ENCODE measurements at places on chromosomes 13 and 19.
A peak's percentile ranks its signal among the peaks of the same experiment; 100 is the strongest.

- DNase-seq, result no peak
These were observed 237.0 kb downstream of the LACC1 start for GRCh38 chr13:44116562-44117332.

GRCh38 chr19:39402346-39403300 is 4.0 kb upstream of the ZFP36 start:
- DNase-seq, result peak; percentile 72

- DNase-seq, result no peak
These were observed 49.1 kb upstream of the UBAC2 start for GRCh38 chr13:99151516-99151915.

DNA sequence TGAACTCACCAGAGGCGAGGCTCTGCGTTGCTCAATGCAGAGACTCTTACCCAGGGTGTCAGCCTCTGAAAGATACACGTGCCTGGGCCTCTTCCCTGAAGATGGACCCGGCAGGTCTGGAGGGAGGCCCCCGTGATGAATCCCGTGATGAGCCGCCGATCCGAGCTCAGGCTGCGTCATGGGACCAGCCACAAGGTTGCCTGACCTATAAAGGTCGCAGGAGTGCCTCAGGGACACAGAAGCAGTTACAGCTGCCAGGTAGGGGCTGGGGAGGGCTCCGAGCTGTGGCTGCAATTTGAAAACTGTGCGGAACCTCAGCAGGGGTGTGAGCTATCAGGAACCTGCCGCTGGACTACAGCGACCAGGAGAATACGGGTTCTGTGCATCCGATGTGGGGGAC is 10.5 kb upstream of the ATP11A start:
- no peak for DNase-seq

DNA sequence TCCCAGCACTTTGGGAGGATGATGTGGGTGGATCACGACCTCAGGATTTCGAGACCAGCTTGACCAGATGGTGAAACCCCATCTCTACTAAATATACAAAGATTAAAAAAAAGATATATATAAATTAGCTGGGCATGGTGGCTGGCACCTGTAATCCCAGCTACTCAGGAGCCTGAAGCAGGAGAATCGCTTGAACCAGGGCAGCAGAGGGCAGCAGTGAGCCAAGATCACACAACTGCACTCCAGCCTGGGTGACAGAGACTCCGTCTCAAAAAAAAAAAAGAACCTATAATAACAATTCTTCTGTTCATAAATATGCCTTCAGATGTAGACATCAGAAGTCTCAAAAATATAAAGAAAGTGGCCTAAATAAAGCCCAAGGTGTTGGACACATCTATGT is 7.6 kb downstream of the ZNF737 start:
- DNase-seq, result no peak

- DNase-seq, result no peak
These were observed 1015.5 kb upstream of the MIR17HG start for GRCh38 chr13:90331974-90332373.

GRCh38 chr19:47210689-47211316 is 20.2 kb downstream of the BBC3 start:
- peak; percentile 62 for DNase-seq

GRCh38 chr13:40787062-40787461 is 2.3 kb upstream of the SLC25A15 start:
- no peak for DNase-seq

DNA sequence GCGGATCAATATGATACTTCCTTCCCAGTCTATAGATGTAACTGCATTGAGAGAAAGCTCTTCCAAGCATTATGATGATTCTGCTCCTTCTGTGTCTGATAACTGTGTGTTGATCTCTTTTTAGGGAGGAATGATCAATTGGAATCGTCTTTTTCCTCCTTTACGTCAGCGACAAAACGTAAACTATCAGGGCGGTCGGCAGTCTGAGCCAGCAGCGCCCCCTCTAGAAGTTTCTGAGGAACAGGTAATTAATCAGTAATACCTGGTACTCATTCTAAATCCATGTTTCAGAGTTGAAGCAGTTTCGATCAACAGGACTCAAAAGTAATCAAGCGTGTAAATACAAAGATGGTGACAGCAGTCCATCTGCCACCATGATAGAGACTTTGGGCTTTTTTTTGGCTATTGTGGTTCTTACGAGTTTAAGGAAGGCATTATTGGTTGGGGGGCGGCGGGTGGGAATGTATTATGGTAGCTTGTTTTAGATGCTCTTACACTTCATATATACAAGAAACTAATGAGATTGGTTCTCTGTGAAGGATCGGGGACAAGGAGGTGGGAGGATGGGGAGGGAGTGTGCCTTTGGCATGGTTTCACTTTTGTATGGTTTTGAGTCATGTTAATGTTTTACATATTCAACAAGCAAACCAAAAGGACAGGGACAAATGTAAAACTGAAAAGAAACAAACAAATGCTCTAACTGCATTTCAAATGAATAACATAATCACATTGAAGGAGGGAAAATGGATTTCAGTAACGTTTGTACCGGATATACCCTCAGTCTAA is 60.7 kb upstream of the GPR183 start:
- DNase-seq, result no peak

DNA sequence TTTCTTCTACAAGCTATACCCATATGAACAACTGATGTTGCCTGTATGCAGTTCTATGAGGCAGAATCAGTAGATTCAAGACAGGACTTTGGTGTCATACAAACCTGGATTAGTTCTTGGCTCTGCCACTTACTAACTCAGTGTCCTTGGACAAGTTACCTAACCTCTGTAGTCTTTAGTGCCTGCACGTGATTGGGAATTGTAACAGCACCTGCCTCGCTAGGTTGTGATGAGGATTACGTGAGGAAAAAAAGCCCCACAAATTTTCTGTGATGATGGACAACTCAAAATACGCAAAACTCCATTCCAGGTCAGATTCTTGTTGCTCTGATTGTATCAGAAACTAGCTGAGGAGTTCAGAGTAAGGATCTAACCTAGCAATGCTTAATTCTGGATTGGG is 89.3 kb downstream of the LRCH1 start:
- DNase-seq, result no peak

DNA sequence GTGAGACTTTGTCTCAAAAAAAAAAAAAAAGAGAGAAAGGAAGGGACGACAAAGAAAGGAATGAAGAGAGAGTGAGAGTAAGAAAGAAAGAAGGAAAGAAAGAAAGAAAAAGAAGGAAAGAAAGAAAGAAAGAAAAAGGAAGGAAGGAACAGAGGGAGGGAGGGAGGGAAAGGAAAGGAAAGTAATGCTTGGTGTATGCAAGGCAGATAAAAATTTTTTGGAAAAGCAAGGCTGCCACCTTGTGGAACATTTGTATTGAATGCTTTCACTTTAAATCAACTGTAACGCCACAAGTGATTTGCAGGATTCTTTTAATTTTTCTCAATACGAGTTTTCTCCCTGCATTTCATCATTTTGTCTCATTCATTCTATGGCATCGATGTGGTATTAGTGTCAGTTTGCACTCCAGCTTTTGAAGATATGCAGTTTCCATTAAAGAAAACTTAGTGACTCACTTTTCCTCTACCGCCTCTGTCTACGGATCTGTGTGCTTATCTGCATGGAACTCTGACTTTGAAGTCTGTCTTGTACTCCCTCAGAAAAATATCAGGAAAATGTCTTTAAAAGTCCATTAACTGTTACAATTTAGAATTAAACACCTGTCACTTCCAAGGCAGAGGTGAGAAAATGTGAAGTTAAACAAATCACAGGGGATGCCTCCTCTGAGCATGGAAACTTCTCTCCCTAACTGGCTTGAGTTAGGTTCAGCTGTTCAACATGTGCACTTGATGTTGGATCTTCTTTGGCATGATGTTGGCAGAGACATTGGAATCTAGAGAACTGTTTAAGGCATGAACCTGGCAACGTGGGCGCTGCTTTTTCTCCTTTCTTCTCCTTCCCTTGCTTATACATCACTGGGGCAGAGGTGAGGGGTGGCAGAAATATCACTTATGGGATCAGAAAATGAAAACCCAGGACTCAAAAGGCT is 20.0 kb upstream of the ZDHHC20 start:
- peak; percentile 64 for DNase-seq

DNA sequence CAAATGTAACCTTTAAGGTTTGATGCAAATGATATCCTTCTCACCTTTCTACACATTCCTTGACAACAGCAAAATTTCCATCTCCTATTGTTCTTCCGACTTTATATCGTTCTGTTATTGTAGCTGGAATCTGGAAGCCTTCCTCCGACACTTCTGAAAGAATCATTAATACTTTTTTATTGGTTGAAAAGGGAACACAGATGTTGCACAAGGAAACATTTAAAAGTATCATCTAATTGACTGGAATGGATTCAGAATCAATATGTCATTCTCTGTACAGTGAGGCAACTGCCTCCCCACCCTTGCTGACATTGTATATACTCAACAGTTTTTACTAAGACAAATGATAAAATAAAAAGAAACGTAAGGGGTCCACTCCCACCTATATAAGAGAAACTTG is 295.2 kb downstream of the DCLK1 start:
- no peak for DNase-seq

GRCh38 chr13:111636804-111637203 is 316.4 kb downstream of the TEX29 start:
- no peak for DNase-seq

DNA sequence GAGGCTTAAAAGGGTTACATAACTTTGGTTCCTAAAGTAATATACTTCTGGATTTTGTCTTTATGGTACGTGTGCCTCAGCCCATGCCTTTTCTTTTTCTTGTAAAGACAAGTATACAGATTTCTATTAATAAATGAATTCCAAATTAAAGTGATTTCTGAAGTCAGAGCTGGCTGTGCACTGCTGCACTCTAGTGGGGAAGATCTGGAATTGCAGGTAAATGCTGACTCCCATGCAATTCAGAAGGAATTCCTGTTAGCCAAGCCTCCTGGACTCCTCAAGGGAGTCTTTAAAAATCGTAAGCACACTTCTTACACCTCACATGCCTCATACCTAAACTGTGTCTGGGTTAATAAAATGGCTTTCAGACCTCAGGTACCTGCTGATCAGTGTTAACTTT is 118.4 kb upstream of the SLC7A1 start:
- no peak for DNase-seq

DNA sequence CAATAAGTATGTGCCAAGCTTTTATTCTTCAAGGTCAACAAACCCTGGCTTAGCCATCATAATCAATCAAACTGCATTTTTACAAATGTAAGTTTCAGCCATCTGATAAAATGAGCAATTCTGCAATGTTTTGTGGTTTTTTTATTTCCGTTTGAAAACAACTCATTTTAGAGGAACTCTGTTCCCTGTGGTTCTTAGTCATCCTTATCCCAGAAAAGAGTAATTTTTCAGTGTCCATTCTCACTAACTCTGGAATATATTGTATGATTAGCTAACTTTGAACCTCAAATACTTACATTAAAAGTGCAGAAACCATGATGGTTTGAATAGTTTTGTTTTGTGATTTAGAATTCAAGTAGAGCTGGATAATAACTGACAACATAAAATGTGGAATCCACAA is 87.6 kb downstream of the IRS2 start:
- no peak for DNase-seq

DNA sequence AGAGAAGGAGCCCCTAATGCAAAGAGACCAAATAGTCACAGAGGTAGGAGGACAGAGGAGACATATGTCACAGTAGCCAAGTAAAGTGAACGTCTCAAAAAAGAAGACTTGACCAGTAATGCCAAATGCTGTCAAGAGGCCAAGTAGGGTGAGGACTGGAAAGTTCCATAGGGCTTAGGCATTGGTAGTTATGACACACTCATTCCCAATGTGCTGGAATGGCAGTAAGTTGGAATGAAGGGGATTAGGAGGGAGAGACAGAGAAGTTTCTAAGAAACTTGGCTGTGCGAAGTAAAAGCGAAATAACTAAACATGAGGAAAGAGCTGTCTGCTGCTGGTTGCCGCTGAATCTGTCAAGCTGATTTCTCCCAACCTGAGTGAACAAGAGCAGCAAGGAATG is 14.9 kb upstream of the FRY start:
- no peak for DNase-seq

DNA sequence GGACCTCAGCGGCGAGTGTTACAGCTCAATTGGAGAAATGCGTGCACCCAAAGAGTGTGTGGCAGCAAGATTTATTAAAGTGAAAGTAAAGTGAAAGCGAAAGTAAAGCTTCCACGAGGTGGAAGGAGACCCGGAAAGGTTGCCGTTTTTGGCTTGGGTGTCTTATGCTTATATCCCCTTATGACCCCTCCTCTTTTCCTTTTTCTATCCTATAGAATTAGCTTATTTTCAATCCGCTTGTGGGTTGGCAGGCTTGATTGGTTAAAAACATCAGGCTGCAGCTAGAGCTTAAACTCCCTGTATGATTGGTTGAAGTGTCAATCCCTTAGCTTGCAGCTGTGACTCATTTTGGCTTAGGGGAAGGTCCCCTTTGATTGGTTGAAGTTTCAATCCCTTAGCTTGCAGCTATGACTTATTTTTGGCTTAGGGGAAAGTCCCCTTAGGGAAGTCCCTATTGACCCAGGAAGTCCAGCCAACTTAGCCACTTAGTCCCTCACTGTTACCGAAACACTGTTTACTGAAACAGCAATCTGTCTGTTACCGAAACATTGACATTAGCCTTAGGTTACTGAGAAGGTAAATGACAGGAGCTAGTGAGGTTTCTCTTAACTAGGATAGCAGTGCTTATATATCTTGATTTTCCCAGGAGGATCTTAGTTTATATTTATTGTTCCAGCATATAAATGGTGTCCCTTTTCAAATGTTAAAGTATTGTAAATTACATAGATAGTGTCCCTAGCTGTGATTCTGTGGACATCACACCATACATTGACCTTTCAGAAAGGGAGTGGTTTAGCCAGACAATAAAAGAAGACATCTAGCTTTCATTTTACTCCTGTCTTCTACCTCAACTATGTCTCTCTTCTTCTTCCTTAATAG is 575.8 kb downstream of the DACH1 start:
- DNase-seq, result no peak

- no peak for DNase-seq
These were observed 31.3 kb upstream of the USE1 start for GRCh38 chr19:17183858-17184321.
